Cardiac muscle cell (in vitro differentiated cells and primary cell): ENCODE measurements at places on chromosomes 4 and X. TPM values are rescaled to one million over a fixed set of nuclear protein-coding genes. Genes with fewer than 3 reads are reported as not detected.

The SERTM2 gene
- 11.9 and 12.7 TPM in 2 replicates for polyA plus RNA-seq

The CXCL1 gene
- not detected in 2 replicates for polyA plus RNA-seq

DNA sequence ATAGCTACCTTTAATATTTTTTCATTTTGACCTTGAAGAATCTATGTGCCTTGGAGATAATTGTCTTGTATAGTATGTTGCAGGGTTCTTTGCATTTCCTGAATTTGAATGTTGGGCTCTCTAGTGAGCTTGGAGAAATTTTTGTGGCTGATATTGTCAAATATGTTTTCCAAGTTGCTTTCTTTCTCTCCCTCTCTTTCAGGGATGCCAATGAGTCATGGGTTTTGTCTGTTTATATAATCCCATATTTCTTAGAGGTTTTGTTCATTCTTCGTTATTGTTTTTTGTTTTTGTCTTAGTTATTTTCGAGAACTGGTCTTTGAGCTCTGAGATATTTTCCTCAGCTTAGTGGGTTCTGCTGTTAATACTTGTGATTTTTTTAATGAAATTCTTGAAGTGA lies 20.7 kb downstream of the RAB40AL start:
- H3K27me3 ChIP-seq, result no peaks in the 10 kb centered on the region
- H3K4me1 ChIP-seq, result no peaks in the 10 kb centered on the region
- H3K36me3 ChIP-seq, result no peaks in the 10 kb centered on the region
- no peak for DNase-seq
- no peak overlapping the region for H3K27ac ChIP-seq

- H3K4me3 ChIP-seq, result no peak overlapping the region
- peaks cover 5% of the 10 kb centered on the region for H3K4me1 ChIP-seq
- no peaks in the 10 kb centered on the region for H3K36me3 ChIP-seq
- DNase-seq, result no peak
- H3K27me3 ChIP-seq, result no peaks in the 10 kb centered on the region
Observed at GRCh38 chr4:152356428-152357034, 179.4 kb downstream of the FBXW7 start.

The GALNTL6 gene
- not detected in 2 replicates for polyA plus RNA-seq

- H3K27me3 ChIP-seq, result no peaks in the 10 kb centered on the region
- H3K4me1 ChIP-seq, result no peaks in the 10 kb centered on the region
- no peaks in the 10 kb centered on the region for H3K36me3 ChIP-seq
Observed at GRCh38 chr4:124594945-124595344, 117.6 kb downstream of the ANKRD50 start.

The CCSER1 gene
- polyA plus RNA-seq, result 0.10 and 0.77 TPM in 2 replicates

DNA sequence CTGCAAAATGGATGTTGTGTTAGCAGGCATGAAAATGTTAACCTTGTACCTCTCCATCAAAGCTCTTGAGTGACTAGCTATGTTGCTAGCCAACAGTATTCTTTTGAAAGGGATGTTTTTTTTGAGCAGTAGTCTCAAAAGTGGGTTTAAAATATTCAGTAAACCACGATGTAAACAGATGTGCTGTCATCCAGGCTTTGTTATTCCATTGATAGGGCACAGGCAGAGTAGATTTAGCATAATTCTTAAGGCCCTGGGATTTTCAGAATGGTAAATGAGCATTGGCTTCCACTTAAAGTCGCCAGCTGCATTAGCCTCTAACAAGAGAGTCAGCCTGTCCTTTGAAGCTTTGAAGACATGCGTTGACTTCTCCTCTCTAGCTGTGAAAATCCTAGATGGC lies 18.4 kb downstream of the FGF2 start:
- H3K27ac ChIP-seq, result no peak overlapping the region
- no peak overlapping the region for H3K4me3 ChIP-seq
- no peaks in the 10 kb centered on the region for H3K36me3 ChIP-seq
- no peak for DNase-seq
- H3K4me1 ChIP-seq, result peaks cover 7% of the 10 kb centered on the region

The ADH1A gene
- not detected in 2 replicates for polyA plus RNA-seq

The CYLC1 gene
- polyA plus RNA-seq, result not detected in 2 replicates

- no peak overlapping the region for H3K27ac ChIP-seq
- H3K4me3 ChIP-seq, result no peak overlapping the region
- DNase-seq, result no peak
- no peaks in the 10 kb centered on the region for H3K4me1 ChIP-seq
- no peaks in the 10 kb centered on the region for H3K27me3 ChIP-seq
Observed at GRCh38 chrX:95383778-95384177, 1300.9 kb upstream of the DIAPH2 start.

The ATP8A1 gene
- polyA plus RNA-seq, result 5.0 and 7.6 TPM in 2 replicates

DNA sequence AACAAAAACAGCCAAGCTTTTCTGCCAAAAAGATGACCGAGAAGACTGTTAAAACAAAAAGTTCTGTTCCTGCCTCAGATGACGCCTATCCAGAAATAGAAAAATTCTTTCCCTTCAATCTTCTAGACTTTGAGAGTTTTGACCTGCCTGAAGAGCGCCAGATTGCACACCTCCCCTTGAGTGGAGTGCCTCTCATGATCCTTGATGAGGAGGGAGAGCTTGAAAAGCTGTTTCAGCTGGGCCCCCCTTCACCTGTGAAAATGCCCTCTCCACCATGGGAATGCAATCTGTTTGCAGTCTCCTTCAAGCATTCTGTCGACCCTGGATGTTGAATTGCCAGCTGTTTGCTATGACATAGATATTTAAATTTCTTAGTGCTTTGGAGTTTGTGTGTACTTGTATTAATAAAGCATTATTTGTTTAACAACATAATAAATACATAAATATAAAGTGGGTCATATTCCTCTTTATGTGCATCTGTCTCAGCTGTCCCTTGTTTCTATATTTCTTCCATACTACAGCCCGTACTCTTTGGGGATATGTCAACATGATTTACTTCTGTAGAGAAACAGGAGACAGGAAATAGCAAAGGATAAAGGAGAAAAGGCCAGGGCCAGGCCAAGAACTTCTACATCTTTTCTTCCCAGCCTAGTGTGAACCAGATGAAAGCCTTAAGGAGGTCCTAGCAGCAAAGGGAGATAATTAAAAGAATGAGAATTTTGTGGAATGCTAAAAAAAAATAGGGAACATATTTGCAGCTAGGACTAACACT lies 667 bp downstream of the PTTG2 start:
- DNase-seq, result peak; percentile 24
- no peak overlapping the region for H3K4me3 ChIP-seq
- H3K36me3 ChIP-seq, result no peaks in the 10 kb centered on the region
- H3K4me1 ChIP-seq, result peaks cover 14% of the 10 kb centered on the region
- H3K27me3 ChIP-seq, result no peaks in the 10 kb centered on the region

- H3K4me1 ChIP-seq, result no peaks in the 10 kb centered on the region
- H3K27me3 ChIP-seq, result peaks cover 3% of the 10 kb centered on the region
- DNase-seq, result no peak
- no peak overlapping the region for H3K27ac ChIP-seq
- no peak overlapping the region for H3K4me3 ChIP-seq
Observed at GRCh38 chr4:8725845-8726244, 133.3 kb downstream of the CPZ start.

The COX7B gene
- polyA plus RNA-seq, result 1,340 and 1,709 TPM in 2 replicates

GRCh38 chr4:128757712-128758111 lies 51.8 kb upstream of the JADE1 start:
- H3K4me3 ChIP-seq, result no peak overlapping the region
- DNase-seq, result peak; percentile 65
- peaks cover 55% of the 10 kb centered on the region for H3K27me3 ChIP-seq
- H3K27ac ChIP-seq, result no peak overlapping the region
- H3K4me1 ChIP-seq, result peaks cover 12% of the 10 kb centered on the region

GRCh38 chrX:10104958-10105658 lies 51.7 kb upstream of the CLCN4 start:
- H3K4me3 ChIP-seq, result no peak overlapping the region
- H3K4me1 ChIP-seq, result no peaks in the 10 kb centered on the region
- peak; percentile 43 for DNase-seq
- H3K27ac ChIP-seq, result no peak overlapping the region

DNA sequence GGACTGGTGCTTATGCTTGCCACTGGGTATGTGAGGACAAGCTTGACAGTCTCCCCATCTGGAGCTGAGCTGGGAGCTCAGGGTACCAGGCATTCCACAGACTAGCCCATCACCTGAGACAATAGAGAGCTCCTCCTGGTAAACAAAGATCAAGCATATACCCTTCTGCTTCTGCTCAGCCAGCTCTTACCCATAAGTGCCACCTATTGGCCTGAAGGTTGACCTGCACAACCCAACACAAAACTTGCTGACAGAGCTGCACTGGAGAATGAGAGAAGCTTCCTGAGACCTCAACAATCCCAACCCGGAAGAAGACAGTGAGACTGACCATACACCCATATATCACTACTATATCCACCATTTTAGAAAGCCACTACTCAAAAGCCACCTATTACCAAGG lies 1049.2 kb upstream of the INTU start:
- H3K4me1 ChIP-seq, result no peaks in the 10 kb centered on the region
- no peaks in the 10 kb centered on the region for H3K27me3 ChIP-seq
- peak; percentile 20 for DNase-seq
- no peaks in the 10 kb centered on the region for H3K36me3 ChIP-seq

The RBBP7 gene
- polyA plus RNA-seq, result 448 and 459 TPM in 2 replicates

GRCh38 chr4:121227341-121227792 lies 63.2 kb upstream of the TNIP3 start:
- H3K27ac ChIP-seq, result no peak overlapping the region
- H3K4me1 ChIP-seq, result peaks cover 10% of the 10 kb centered on the region
- no peaks in the 10 kb centered on the region for H3K36me3 ChIP-seq
- DNase-seq, result no peak

GRCh38 chrX:41258871-41259270 lies 75.1 kb upstream of the DDX3X start:
- H3K36me3 ChIP-seq, result no peaks in the 10 kb centered on the region
- H3K27ac ChIP-seq, result no peak overlapping the region
- H3K4me1 ChIP-seq, result no peaks in the 10 kb centered on the region
- DNase-seq, result peak; percentile 37
- no peaks in the 10 kb centered on the region for H3K27me3 ChIP-seq
- no peak overlapping the region for H3K4me3 ChIP-seq

DNA sequence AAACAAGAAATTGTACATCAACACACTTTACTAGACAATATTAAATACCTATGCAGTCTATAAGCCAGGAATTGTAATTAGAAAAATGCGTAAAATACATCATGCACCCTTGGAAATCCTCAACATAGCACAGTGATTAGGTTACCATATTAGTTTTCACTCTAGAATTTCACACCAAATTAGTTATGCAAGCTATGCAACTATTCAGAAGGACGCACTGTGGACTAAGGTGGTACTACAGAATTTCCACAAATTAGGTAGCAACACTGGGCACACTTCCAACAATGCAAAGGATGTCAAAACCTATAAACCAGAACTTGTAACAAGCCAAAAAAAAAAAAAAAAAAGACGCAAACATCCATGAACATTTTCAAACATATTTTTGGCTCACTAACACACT lies 71.1 kb upstream of the ZCCHC13 start:
- H3K27me3 ChIP-seq, result no peaks in the 10 kb centered on the region
- no peaks in the 10 kb centered on the region for H3K36me3 ChIP-seq
- H3K4me1 ChIP-seq, result no peaks in the 10 kb centered on the region

DNA sequence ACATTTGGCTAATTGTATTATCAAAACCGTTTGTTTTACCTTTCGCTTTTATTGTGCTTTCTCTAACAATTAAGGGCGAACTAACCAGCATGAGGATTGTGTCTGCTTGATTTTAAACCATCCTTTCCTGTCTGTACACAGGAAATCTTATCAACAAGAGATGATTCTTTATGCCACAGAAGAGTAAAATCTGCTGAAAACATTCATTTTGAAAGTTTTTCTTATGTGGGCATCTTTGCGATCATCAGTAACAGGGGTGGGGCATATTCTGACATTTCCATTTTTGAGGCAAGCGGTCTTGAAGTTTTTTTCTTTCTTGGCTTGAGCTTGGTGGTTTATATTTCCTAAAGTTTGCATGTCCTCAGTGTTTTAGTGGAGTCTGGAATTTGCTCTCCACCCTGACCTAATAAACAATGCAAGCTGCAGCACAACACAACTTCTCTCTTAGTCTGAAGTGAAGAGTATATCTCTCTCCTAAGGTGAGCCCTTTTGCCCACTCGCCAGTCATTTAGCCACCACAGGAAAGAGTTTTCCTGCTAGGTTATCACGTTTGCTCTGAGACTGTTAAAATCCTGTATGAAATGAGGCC lies 26.6 kb downstream of the NFKB1 start:
- H3K4me3 ChIP-seq, result no peak overlapping the region
- H3K27ac ChIP-seq, result no peak overlapping the region
- peaks cover 4% of the 10 kb centered on the region for H3K4me1 ChIP-seq
- no peaks in the 10 kb centered on the region for H3K27me3 ChIP-seq
- DNase-seq, result no peak

- H3K27ac ChIP-seq, result no peak overlapping the region
- peaks cover 6% of the 10 kb centered on the region for H3K36me3 ChIP-seq
- H3K27me3 ChIP-seq, result no peaks in the 10 kb centered on the region
- no peaks in the 10 kb centered on the region for H3K4me1 ChIP-seq
- DNase-seq, result peak; percentile 64
Observed at GRCh38 chr4:119314356-119314755, 7.6 kb downstream of the FABP2 start.

The PPEF2 gene
- polyA plus RNA-seq, result not detected in 2 replicates

DNA sequence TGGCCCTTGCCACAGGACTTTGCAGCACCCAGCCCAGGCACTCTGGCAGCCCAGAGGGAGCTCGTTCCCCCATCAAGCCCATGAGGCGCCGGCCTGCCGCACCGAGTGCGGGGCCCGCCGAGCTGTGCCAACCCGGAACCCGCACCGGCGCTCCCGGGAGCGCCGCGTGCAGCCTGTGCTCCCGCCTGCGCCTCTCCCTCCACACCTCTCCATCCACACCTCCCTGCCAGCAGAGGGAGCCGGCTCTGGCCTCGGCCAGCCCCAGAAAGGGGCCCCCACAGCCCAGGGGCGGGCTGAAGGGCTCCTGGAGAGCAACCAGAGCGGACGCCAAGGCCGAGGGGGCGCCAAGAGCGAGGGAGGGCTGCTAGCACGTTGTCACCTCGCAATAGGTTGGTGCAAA lies 268.8 kb downstream of the MID1IP1 start:
- no peaks in the 10 kb centered on the region for H3K27me3 ChIP-seq
- no peak overlapping the region for H3K27ac ChIP-seq
- no peak for DNase-seq
- H3K4me3 ChIP-seq, result no peak overlapping the region
- no peaks in the 10 kb centered on the region for H3K4me1 ChIP-seq

DNA sequence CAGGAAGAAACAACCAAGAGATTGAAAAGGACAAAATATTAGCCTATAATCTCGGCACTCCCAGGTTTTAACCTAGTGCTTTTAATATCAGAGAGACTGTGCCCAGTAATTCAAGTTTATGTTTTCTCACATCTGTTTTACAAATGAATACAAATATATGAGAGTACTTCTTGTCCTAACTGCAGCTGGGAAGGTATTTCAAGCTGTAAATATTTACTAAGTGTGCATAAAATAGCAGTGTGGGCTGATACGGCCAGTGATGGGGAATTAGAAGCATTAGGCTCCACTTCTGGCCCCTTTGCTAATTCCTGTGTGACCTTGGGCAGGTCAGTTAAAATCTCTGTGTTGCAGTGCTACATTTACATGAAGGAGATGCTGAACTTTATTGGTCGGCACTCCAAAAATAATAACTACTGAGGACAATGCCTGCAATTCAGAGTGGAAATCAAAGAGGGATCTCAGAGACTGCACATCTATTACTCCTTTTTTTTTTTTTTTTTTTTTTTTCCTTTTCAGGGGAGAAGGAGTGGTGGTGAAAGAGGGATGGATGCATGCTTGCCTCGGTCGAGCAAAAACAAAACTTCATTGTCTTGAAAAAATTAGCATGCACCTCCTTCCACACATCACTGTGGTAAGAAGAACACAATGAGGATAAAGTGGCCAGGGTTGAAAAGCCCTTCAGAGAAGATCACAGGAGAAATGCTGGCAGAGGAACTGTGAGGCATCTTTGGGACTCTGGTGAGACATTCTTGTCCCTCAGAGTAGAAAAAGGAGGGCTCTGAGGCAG lies 44.6 kb upstream of the LNX1 start:
- no peaks in the 10 kb centered on the region for H3K36me3 ChIP-seq
- no peaks in the 10 kb centered on the region for H3K27me3 ChIP-seq
- DNase-seq, result no peak
- H3K4me3 ChIP-seq, result no peak overlapping the region
- peaks cover 18% of the 10 kb centered on the region for H3K4me1 ChIP-seq
